ENCODE measurements at places on chromosomes 2 and 18.
A peak's percentile ranks its signal among the peaks of the same experiment; 100 is the strongest.

GRCh38 chr2:40032650-40033319 is 253.7 kb upstream of the THUMPD2 start:
- DNase-seq, result no peak

- DNase-seq, result no peak
Measured at GRCh38 chr2:29047083-29047845, 27.1 kb downstream of the PCARE start.

GRCh38 chr2:229920011-229920641 is 1.7 kb downstream of the TRIP12 start:
- peak; percentile 45 for DNase-seq

- DNase-seq, result no peak
Measured at GRCh38 chr2:231413921-231414476, 18.5 kb downstream of the B3GNT7 start.

DNA sequence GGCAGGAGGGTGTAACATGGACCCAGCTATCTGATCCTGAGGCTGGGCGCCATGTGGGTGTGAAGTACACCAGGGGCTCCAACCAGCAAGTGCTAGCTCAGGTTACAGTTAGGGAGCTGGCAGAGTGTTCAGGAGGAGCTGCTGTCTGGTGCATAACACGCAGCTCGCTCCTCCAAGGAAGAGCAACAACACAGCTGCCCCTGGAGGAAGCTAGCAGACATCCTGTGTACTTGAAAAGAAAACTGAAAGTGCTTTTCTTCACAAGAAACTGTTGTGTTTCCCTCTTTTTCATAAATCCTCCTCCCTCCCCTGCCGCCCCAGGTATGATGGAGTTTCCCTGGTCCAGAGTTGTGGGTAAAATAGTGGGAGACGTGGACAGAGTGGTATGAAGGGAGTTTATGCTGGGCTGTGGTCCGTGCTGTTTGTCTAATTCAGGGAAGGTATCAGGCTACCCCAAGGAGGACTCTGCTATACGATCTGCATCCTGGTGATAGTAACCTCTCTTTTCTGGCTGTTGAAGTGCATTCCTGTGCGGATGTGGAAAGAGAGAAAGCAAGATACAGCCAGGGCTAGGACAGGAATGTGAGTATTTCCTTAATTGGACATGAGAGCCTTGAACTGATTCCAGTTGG is 6.1 kb upstream of the LBH start:
- peak; percentile 77 for DNase-seq

GRCh38 chr2:166784296-166784946 is 103.9 kb upstream of the XIRP2 start:
- peak; percentile 11 for DNase-seq

- DNase-seq, result no peak
Measured at GRCh38 chr2:179661986-179662385, 199.4 kb downstream of the ZNF385B start.

- no peak for DNase-seq
Measured at GRCh38 chr18:60812921-60813320, 440.3 kb upstream of the MC4R start.

GRCh38 chr2:226489775-226490541 is 309.7 kb downstream of the IRS1 start:
- DNase-seq, result no peak

GRCh38 chr2:128598862-128599441 is 280.3 kb upstream of the HS6ST1 start:
- DNase-seq, result no peak

GRCh38 chr2:230957756-230958391 is 32.8 kb upstream of the GPR55 start:
- no peak for DNase-seq

- peak; percentile 21 for DNase-seq
Measured at GRCh38 chr2:128172191-128172590, 81.2 kb downstream of the UGGT1 start.

- DNase-seq, result peak; percentile 79
Measured at GRCh38 chr2:44169155-44169898, 652 bp downstream of the PPM1B start.

- DNase-seq, result no peak
Measured at GRCh38 chr2:144459937-144460336, 60.0 kb downstream of the ZEB2 start.

DNA sequence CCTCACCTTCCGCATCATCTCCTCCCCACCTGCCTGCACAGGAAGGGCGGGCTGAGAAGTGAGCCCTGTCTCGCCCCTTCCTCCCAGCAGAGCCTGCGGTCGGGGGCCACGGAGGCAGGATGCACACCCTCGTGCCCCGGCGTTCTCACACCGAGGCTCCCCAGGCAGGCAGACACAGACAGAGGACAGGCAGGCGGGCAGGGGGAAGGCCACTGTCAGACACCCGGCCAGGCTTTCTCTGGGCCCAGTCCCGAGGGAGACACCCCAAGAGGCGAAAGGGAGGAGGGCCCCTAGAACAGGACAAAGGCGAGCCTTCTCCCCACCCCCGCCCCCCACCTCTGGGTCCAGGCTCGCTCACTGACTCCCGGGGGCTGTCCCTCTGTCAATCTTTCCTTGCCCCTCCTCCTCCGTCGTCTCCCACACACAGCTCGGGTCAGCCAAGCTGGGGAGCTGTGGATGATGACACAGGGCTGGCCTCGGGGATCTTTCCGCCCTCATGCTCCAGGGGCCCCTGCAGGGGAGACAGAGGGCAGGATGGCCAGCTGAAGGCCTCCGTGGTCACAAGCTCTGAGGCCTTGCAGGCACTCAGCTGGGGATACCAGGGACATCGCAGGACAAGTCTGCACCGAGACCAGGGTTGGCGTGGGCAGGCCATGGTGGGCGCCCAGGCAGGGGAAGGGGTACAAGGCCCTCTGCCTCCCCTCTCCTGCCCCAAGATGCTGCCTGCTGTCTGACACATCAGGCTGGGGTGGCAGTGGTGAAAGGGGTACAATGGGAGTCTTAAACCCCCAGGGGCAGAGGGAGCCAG is 24.9 kb downstream of the BIN1 start:
- DNase-seq, result peak; percentile 45

DNA sequence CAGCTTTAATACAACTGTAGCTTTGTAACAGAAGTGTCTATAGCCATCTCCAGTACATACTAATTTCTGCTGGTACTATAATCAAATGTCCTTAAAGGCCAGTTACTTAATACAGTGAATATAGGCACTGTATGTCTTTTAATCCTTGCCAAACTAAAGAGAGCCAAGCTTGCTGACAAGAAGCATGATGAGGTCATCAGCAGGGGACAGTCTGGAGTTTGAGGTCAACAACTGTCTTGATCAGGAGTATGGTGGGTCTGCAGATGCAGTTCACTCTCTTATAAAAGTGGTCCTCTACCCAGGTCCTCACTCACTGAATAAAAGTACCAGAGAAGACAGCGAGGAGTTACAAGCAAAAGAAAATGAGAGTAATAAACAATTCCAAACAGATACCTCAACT is 219.1 kb downstream of the WDPCP start:
- no peak for DNase-seq

All from stomach (tissue), 19 donors.